ENCODE measurements at places on chromosomes 1 and 21.

DNA sequence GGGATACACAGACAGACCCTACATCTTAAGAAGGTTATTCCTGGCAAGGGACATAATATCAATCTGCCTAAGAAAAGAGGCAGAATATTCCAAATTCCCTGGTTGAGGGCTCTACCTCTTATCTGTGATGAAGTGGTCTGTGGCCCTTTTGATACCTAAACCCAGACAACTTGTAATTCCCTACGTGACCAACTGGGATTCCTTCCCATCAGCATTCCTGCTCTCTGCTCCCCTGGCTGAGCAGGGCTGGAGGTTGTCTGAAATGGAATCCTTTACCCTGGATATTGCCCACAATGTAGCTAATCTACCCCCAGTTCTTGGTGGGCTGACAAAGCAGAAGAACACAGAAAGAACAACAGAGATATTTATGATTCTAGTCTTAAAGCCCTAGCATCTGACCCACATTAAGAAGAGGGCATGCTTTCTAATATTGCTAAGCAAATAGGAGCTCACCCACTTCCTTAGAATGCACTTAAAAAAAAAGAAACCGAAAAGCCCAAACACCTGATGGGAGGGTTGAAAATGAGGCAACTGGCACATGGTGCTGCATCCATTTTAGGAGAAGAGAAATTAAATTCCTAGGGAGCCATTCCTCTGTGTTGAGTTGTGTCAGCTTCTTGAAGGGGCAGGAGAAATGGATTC lies 36.8 kb downstream of the GADD45A start:
- DNase-seq: no peak

DNA sequence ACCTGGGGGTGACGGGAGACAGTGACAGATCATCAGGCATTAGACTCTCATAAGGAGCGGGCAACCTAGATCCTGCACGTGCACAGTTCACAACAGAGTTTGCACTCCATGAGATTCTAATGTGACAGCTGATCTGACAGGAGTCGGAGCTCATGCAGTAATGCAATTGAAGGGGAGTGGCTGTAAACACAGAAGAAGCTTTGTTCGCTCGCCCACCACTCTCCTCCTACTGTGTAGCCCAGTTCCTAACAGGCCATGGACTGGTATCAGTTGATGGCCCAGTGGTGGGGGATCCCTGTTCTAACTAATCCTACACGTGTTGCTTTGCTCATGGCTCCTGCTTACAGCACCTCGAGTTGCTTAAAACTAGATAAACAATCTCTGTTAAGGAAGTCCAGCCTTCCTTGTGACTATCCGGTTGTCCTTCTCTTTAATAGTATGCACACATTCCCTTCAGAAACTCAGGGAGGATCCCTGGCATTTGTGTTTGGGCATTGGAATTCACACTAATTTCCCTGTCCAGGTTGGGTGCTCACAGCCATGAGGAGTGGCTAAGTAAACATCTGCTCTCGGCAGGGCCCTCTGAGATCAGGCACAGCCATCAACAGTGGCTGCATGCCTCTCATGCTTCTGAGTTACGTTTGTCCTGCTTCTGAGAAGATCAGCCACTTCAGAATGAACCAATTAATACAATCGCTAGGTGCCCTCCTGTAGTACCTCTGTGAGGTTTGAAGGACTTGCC lies 21.1 kb upstream of the F3 start:
- DNase-seq: no peak

DNA sequence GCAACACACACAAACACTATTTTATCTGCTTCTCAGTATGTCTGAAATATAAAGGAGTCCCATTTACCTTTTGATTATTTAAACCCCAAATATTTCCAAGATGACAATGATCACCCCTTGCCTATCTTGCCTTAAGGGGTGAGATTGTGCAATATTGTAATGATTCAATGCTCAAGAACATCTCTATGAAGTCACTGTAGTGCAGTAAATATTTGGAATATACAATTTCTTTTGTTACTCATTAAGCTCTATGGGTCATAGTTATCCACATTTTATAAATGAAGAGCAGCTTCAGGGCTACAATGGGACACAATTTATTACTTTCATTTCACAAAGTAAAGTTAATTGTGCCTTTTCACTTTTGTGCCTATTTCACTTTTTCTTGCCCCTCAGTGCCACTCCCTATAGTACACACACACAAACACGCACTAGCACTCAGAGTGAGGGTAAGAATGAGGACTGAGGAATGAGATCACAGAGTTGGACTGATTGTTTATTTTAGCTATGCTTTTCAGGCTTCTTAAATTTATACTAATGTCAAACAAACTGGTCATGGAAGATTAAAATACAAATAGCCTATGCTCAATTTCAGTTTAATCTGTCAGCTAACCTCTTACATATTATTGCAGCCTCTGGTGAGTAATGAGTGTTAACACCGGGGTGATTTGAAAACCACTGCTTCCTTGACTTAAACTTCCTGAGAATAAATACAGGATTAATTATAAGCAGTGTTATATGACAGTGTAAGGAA lies 521.0 kb upstream of the B3GALT2 start:
- no peak for DNase-seq

DNA sequence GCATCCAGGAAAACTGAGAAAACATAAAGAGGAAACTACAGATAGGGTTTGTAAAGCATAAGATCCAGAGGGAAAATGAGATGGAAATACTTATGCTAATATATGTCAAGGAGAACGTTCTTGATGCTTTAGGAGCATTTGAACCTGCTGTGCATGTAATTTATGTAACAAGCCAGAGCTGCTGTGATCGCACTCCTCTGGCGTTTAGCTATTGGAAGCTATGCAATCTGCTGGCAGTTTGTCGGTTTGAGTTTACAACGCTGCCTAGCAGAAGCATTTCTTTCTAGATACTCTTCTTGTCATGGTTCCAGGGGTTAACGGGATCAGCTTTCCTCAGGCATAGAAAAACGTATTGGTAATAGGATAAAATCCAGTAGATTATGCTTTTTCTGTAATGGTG lies 182.7 kb downstream of the KCNH1 start:
- no peak for DNase-seq

DNA sequence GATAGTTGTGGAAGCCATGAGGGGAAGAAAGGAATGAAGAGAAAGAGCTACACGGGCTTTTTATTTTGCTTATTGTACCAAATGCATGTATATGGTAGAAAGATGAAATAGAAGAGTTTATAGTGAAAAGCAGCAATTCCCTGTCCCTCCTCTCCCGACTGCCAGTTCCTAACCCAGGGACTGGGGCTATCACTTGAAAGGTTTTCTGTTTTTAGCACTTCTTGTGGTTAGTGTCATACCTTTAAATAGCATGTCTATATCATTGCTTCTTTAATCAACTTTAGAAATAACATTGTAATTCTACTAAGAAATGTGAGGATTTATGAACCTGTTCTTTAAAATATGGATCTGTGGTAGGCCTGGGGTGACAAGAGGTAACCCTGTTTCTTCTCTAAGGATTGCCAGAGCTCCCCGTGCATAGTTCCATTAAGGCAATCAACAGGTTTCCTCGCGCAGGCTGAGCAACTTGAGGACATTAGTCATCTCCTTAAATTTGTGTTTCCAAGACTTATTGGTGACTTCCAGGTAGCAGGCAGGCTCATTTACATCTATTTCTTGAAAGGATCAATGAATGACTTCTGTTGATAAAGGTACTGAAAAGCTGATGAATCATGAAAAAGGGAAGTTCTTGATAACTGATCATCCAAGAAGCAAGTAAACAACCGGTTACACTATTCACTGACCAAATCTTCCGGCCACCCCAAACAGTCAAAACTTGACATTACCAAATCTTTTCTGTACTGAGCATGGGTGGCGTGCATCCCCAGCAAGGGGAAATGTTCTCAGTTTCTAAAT lies 37.8 kb upstream of the S1PR1 start:
- DNase-seq: no peak

GRCh38 chr1:152533327-152533938 lies 19.2 kb downstream of the CRCT1 start:
- no peak for DNase-seq

GRCh38 chr1:199290186-199290585 lies 651.3 kb downstream of the PTPRC start:
- no peak for DNase-seq

DNA sequence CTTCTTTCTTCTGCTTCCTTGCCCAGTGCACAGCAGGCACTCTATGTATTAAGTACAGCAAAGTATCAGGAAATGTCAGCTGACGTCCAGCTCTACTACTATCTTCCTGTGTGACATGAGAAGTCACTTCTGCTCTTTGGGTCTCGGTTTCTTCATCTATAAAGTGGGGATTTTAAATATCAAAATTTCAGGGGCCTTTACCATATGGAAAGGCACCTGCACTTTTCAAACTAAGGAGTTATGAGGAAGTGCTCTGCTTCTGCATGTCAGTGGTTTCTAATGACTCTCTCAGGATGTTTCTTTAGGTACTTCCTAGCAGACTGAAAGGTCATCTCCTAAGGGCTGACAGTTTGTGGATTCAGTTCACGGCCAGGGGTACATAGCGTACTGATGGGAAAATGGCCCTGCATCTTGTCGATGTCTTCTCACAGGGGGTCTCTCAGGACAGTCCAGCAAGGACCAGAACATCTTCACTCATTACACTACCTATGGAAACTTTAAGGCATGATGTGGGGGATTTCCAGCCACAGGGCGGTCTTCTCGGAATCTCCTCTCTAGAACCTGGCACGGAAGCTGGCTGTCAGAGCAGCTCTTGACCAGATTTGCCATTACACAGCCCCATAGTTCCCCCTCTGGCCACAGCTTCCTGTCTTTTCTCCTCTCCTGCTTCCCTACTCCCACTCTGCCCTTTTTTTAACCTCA lies 42.0 kb upstream of the MTF1 start:
- DNase-seq: no peak

DNA sequence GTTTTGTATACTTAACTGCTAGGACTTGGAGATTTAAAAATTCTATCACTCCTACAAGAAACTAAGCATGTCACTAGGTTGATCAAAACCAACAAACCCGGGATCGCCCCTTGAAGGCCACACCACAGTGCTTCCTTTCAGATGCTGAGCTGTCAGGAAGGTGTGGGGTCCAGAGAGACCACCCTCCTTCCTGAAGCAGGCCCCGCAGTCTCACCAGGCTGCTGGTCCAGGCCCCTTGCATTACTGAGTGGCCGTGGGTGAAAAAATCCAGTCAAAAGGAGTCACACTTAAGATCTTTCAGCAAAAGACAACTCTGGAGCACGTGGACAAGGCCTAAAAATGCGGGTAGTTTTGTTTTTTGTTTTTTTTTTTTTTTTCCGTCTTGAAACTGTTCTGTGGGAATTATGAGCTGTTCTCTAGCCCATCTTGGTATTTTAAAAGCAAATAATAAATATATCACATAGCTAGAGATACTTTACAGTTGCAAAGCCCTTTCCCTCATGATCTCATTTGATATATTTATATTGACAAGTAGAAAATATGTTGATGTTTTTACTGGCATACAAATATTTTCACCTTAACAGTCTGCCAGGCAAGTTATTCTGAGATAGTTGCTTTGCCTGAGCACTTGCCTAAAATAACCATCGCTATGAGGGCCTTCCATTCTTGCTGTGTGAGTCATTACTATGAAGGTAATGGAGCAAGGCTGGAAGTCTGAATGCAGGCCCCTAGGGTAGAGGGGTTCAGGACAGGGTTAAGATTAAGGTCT lies 73.1 kb upstream of the EDEM3 start:
- DNase-seq: no peak

GRCh38 chr1:27606708-27607238 lies 2.8 kb upstream of the AHDC1 start:
- DNase-seq: no peak

DNA sequence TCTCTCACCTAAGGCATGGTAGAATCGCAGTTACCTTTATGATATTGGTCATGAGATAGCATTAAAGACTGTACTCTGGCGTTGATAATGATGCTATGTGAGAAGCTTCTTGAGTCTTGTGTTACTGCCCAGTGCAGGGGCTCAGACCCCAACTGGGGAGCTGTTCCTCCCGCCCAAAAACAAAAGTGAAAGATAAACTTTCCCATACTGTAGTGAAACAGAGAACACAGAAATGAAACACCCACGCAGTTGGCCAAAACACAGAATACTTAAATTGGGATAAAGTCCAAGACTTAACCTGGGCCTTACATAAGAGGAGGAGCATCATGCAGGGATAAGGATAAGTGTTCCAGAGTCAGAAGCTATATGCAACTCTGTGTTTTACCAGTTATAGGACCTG lies 130.6 kb downstream of the HHIPL2 start:
- no peak for DNase-seq

DNA sequence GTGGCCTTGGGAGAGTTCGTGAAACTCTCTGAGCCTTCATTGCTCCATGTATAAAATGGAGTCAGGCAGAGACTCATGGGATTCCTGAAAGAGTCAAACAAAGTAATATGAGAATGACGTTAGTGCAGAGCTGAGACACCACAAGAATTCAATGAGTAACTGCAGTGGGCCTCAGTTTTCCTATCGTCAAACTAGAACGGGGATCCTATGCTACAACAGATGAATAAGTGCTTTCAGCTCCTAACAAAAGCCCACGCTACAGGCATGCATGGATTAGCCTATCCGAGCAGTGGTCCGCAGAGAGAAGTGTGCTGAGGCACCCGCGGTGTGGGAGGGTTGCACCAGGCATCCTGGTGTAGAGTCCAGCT lies 124.7 kb downstream of the SYF2 start:
- DNase-seq: no peak

DNA sequence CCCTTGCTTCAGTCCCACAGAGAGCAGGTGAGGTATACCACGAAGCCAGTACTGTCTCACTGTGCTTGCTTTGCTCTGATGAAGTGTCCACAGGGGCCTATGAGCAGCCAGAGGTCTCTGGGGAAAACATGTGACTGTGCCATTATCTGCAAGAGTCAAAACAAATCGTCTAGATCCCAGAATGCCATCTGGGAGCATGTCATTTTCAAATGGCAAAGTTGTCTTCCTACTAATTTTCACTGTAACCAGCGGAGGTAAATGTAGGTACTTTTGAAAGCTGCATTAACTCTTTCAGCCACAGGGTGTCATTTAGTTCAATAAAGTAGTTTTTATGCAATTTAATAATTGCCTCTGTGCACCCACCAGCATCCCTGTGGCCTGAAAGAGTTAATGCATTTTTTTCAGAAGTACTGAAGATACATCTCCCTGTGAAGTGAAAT lies 173.6 kb upstream of the SGIP1 start:
- no peak for DNase-seq

DNA sequence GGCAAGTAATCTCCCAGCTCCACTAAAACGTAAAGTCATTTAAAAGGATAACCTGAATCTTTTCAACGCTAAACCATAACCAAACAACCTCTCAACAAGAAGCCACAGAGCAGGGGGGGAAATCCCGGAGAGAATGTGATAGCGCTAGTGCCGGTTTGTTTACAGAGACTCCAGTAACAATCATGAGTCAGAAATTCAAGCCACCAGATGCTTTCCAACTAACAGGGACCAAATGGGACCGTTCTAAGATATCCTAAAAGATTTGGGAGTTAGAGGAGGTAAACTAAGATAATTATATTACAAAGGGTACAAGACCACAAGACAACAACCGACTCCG lies 825 bp downstream of the DCAF8 start:
- no peak for DNase-seq

GRCh38 chr1:50328552-50328951 lies 94.7 kb downstream of the DMRTA2 start:
- DNase-seq: no peak

All from epithelial cell of prostate (primary cell).